ENCODE measurements at places on chromosomes 5 and 9.

- DNase-seq = no peak
Measured at GRCh38 chr5:43609752-43610151, 6.8 kb downstream of the NNT start.

- DNase-seq = no peak
Measured at GRCh38 chr5:113119246-113119924, 142.8 kb downstream of the DCP2 start.

GRCh38 chr5:77337686-77338085 lies 127.2 kb downstream of the PDE8B start:
- no peak for DNase-seq

DNA sequence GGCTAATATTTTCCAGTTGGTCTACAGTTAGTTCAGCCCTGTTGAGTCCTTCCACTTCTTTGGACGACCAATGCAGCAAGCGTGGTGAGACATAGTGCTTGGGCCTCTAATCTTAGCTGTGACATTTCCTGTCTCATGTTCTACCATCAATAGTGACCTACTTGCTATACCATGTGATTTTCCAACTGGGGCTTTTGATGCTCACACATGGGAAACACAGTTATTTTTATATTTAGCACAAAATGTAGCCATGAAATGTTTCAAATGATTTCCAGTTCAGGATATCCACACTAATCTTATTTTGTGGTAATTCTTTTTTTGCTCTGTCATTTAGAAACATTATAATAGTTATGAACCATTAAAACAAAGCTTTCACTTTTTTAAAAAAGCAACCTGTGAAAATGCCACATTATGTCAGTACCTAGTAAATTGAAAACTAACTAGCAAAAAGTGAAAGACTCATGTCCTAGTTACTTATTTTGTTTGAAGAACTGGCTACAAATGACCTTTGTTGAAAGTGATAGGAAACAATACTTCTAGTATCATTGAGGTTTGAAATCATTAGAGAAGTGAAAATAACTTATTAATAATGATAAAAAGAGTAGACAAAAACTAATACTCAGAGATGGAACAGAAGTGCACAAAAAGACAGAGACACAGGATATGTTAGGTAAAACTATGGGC lies 18.3 kb downstream of the MARCHF3 start:
- DNase-seq = no peak

DNA sequence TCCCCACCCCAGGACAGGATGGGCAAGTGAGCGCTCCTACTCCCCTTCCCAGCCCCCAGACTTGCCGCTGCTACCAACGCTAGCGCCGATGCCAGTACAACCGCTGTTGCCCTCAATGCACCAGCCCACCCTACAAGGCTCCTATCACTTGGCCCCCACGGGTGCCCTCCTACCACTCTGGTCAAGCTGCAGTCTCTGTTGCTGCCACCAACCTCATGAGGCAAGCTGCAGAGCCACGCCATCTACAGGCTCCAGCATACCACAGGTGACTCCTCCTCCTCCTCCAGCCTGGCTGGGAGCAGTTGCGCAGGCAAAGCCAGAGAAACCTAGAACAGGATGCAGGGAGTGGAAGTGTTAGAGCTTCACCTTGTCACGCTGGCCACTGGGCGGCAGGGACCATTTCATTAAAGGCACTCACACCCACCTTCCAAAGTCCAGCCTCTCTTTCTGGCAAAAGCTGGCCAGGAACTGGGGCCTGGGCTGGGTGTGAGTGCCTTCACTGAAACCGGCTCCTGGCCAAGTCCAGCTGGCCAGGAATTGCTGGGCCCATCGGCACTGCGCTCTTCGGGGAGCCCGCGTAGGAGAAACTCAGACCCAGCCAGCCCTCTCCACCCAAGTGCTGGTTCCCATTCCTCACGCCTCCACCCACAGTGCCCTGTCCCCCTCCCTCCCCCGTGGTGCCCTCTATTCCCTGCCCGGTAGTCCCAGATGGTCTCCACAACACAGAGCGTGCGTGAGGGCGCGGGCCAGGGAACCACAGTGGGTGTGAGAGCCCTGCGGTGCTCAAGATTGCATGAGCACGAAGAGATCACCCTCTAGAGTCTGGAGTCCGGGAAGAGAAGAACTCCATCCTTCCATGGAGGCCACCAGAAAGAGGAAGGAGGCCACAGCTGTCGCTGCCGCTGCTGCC lies 1.6 kb upstream of the PCAT7 start:
- DNase-seq = no peak

DNA sequence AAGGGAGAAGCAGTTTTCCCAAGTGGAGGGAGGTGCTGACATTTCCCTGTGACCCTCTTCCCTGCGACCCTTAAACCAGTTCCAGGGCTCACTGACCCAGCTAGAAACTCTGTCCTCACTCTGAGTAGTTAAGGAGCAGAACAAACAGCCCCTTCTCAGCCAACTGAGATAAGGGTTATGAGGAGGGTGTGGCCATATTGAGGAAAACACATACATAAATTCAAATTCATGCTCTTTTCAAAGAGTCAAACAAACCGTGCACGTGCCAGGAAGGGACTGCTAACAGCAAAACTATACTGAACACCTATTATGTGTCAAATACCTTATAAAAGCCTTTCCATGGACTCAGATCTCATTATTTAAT lies 4.9 kb upstream of the AKNA start:
- DNase-seq = no peak

- DNase-seq = no peak
Measured at GRCh38 chr9:132488626-132489025, 78.6 kb downstream of the CFAP77 start.

DNA sequence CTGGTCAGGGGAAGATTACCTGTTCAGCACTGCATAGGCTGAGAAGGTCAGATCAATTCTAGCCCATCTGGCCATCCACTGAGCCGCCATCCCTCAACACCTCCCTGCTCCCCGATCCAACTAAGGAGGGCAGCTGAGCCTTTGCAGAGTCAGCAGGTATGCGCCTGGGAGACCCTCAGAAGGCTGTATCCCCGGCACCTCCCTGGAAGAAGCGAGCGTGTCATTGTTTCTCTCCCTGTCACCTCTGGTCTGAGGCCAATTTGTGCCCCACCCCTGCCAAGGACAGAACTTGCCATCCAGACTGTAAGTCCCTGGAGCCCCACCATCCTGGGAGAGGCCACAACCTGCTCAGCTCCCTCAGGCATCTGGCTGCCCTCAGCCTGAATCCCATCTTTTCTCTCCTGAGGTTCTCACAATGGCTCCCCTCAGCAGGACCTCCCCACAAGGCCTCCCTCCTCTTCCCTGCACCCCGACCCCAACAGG lies 2.6 kb downstream of the CLTB start:
- no peak for DNase-seq

DNA sequence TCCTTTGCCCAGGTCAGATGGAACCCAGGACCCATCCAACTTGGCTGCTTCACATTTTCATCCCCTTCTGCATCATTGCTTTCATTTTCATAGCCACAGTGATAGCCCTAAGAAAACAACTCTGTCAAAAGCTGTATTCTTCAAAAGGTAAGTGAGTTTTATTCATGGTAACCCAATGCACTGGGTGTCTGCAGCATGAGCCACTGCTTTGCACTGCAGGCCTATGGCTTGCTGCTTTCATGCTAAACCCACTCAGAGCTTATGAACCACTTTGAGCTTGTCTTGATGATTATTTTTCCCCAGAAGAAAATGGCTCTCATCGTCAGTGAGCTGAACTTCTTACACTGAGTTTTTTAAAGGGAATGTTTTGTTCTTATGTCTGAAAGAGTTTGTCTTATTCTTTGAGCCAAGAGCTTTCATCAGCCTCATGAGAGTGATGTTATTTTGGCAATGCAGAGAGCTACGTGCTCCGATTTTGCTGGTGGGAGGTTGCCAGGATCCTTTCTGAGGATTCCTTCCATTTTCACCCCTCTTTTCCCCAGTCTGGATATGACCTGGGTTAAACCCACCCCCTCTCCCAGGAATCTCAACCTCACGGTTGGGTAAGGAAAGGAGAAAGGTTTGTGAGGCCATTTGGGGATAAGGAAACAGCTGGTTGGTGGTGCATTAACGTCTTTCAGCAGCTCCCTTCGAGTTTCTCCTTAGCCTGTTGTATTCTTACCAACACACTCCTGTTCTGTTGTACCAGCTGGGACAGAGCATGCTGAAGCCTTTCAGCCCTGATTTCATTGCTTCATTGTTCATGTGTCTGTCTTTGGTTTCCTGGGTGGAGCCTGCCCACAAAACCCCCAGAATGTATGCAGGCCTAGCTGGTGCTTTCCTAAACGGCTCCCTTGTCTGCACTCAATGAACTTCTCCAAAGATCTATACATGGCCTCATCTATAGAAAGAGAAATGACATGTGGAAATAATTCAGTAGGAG lies 47.6 kb downstream of the PDCD1LG2 start:
- peak; percentile 91 for DNase-seq

DNA sequence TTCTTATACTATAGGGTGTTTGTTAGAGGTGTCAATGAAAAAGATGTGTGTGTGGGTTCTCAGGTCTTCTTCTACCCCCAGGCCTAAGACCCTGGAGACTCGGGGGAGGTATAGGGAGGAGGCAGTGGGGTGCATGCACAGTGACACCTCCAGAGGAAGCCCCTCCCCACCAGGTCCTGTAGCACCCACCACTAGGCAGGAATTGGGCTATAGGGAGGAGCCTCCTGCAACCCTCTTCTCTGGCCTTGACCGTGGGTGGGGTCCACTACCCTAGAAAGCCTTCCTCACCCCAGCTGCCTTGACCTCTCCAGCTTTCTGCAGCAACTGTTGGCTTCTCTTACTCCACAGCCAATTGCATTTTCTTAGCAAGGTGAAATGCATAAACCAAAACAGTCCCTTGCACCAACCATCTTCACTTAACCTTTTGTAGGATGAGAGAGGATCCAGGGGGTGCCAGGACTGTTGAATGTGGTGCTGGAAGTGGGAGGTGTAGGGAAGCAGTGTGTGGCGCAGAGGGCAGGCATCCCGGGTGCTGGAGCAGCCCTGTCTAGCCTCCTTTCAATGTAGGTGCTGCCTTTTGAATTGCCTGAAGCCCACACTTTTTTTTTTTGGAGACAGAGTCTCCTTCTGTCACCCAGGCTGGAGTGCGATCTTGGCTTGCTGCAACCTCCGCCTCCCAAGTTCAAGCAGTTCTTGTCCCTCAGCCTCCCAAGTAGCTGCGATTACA lies 128.5 kb downstream of the RGS3 start:
- no peak for DNase-seq

- no peak for DNase-seq
Measured at GRCh38 chr5:172002840-172003512, 3.5 kb downstream of the FBXW11 start.

- DNase-seq = no peak
Measured at GRCh38 chr5:94125107-94125506, 383.7 kb upstream of the POU5F2 start.

DNA sequence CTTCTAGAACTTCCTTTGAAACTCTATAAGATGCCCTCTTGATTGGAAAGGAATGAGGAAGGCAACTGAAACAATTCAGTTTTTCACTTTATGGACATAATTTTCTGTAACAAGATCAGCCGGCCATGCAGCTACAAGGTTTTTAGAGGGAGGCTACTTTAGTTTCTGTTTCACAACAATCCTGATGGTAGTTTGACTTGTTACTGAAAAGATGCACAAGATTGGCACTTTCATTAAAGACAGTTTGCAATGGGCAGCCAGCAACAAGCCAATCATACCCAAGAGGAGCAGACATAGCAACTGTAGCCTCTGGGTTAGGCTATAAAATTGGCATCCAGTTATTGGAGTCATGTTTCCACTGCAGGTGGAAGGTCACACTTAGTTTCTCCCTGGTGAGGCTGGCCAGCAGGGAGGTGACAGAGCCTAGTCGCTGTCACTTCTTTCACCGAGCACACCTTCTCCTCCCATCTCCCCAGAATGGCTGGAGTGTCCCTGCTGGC lies 74.3 kb upstream of the TGFBR1 start:
- DNase-seq = no peak

DNA sequence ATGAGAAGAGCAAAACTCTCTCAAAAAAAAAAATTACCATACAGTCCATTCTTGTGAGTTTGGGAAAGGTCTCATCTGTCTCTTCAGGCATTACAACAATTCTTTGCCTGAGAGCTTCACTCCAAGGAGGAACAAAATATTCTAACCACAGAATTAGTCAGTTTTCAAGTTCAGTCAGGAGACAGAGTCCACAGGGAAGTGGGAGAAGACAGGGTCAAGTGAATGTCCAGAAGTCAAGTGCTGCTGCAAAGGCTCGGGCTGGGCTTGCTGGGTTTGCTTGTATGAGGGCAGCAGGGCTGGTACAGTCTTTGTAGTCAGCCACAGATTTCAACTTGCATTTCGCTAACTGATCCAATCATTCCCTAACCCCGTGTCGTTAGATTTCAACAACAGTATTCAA lies 17.6 kb upstream of the HEXB start:
- no peak for DNase-seq

- DNase-seq = no peak
Measured at GRCh38 chr9:37105234-37105633, 15.1 kb upstream of the ZCCHC7 start.

- no peak for DNase-seq
Measured at GRCh38 chr9:95813923-95814322, 61.6 kb upstream of the ERCC6L2 start.

- no peak for DNase-seq
Measured at GRCh38 chr9:99732715-99733114, 89.0 kb upstream of the NR4A3 start.

DNA sequence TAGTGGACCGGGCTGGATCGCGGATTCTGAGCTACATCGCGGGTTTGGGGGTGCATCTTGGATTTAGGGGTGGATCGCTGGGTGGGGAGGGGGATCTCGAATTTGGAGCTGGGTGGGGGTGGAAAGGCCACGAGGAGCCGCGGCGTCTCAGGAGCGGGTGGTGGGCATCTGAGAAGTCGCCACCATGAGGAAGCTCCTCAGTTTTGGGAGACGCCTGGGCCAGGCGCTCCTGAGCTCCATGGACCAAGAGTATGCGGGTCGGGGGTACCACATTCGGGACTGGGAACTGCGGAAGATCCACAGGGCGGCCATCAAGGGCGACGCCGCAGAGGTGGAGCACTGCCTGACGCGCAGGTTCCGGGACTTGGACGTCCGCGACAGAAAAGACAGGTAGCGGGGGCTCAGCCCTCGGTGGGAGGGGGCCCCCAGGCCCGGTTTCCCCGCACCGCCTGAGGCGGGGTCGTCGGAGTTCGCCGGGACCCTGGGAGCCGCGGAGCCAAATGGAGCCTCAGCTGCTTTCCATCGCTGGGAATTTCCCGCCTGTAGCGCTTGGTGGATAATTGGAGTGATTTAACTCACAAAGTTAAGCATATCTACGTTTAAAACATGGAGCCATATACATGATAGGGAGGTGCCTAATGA lies 376 bp downstream of the ANKRD18B start:
- peak; percentile 70 for DNase-seq

GRCh38 chr9:84756171-84756570 lies 86.6 kb downstream of the NTRK2 start:
- DNase-seq = no peak

DNA sequence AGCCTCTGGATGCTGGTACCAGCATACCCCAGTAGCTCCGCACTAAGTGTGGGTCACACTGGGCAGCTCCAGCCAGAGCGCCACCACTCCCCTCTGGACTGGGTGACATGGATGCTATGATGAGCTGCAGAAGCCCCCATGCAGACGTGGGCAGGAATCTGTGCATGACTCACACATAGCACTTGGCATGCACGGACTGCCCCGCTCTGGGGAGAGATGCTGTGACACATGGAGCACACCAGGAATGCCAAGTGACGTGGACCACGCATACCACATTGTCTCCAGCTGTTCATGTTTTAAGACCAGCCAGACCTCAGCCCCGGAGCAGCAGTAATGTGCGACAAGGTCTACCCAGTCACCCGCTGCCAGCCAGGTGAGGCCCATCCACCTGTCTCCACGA lies 64.1 kb downstream of the SEMA4D start:
- no peak for DNase-seq

- no peak for DNase-seq
Measured at GRCh38 chr5:142839711-142840346, 69.7 kb downstream of the ARHGAP26 start.
